ENCODE measurements at places on chromosomes 16 and 17. TPM values are rescaled to one million over a fixed set of nuclear protein-coding genes. Genes with fewer than 3 reads are reported as not detected.

Gene HOXB3
- 4.5 TPM for total RNA-seq

Gene KRTAP16-1
- not detected for total RNA-seq

Gene TACO1
- total RNA-seq: 55.5 TPM

Gene CAMKK1
- total RNA-seq: 24.5 TPM

Gene ZNF469
- total RNA-seq: 7.2 TPM

Gene YBX2
- 0.56 TPM for total RNA-seq

Gene CTRB2
- 0.16 TPM for total RNA-seq

Gene HSF4
- total RNA-seq: 14.0 TPM

Gene HSD17B2
- not detected for total RNA-seq

Gene POLR2C
- total RNA-seq: 106 TPM

Gene SLC26A11
- total RNA-seq: 15.4 TPM

Gene LRRC37A
- total RNA-seq: 1.0 TPM

Gene CDH5
- 0.15 TPM for total RNA-seq

Gene CACNG5
- total RNA-seq: not detected

Gene KRTAP2-1
- not detected for total RNA-seq

Gene ACSM2A
- total RNA-seq: not detected

Gene KRT20
- 0.25 TPM for total RNA-seq

Gene SLC5A10
- 0.17 TPM for total RNA-seq

Gene OTOP3
- not detected for total RNA-seq

Gene CIAO3
- 33.1 TPM for total RNA-seq

Gene SPNS2
- total RNA-seq: 19.0 TPM

Gene CNTNAP1
- total RNA-seq: 4.5 TPM

Gene IGFALS
- not detected for total RNA-seq

Gene TEN1
- total RNA-seq: 23.0 TPM

Gene OR1A1
- total RNA-seq: not detected

Gene TBC1D3G
- total RNA-seq: not detected

Gene LRRC37A2
- total RNA-seq: 4.1 TPM

Gene ADAD2
- total RNA-seq: not detected

Gene CD300E
- total RNA-seq: not detected

Gene ZNF597
- total RNA-seq: 1.0 TPM

Gene PIK3R5
- total RNA-seq: 0.18 TPM

Gene ATP2A1
- 5.2 TPM for total RNA-seq

Gene USP6
- 0.03 TPM for total RNA-seq

Gene PRR15L
- total RNA-seq: 3.3 TPM

Gene CCL5
- 1.3 TPM for total RNA-seq

Gene TBC1D3
- not detected for total RNA-seq

Measured in A549 treated with AZD2906 at 1 μM for 4 hours (cell line).